Small intestine (tissue), 16 donors: ENCODE measurements at places on chromosomes 16 and 17. TPM values are rescaled to one million over a fixed set of nuclear protein-coding genes. Genes with fewer than 3 reads are reported as not detected.

DNA sequence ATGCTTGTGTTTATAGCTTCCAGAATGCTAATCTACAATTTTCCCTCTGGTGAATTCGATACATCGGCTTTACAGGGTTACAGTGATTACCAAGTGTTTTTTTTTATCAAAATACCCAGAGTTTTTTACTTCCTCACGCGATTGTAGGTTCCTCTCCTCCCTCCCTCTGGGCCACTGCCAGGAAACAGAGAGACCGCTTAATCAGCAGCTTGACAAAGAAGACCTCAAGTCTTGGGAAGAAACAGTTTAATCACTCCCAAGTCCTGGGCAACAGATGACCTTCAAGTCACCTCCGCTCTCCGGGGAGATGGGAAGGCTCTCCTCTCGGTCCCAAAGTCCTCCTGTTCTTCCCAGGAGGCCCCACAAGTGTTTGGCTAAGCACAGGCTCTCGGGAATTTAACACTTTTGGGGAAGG lies 23.5 kb downstream of the SMTNL2 start:
- no peak overlapping the region for H3K4me3 ChIP-seq
- H3K36me3 ChIP-seq, result no peaks in the 10 kb centered on the region
- H3K27me3 ChIP-seq, result no peaks in the 10 kb centered on the region

- DNase-seq, result no peak
- H3K27me3 ChIP-seq, result peaks cover 3% of the 10 kb centered on the region
- no peaks in the 10 kb centered on the region for H3K36me3 ChIP-seq
- H3K4me3 ChIP-seq, result no peak overlapping the region
- H3K4me1 ChIP-seq, result no peaks in the 10 kb centered on the region
Observed at GRCh38 chr16:77794586-77794985, 6.2 kb downstream of the VAT1L start.

ACSM5 gene
- polyA plus RNA-seq, result 0.97 TPM

DNA sequence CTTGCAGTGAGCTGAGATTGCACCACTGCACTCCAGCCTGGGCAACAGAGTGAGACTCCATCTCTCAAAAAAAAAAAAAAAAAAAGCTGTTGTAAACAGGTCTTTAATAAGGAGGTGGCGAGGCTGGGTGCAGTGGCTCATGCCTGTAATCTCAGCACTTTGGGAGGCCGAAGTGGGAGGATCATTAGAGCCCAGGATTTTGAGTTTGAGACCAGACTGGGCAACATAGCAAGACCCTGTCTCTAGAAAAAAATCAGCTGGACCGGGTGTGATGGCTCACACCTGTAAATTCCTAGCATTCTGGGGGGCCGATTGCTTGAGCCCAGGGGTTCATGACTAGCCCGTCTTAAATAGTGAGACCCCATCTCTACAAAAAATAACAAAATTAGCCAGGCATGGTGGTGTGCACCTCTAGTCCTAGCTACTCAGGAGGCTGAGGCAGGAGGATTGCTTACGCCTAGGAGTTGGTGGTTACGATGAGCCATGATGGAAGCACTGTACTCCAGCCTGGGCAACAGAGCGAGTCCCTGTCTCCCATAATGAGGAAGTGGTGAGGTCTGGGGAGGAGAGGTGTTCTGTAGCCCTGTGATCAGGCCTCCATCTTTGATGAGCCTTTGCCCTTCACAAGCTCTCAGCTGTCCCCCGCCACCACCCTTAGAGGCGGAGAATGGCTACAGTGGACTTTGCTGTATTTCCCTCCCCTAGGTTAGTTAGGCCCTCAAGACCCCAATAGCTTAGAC lies 36.2 kb downstream of the ZNF778 start:
- H3K4me1 ChIP-seq, result peaks cover 11% of the 10 kb centered on the region
- no peak overlapping the region for H3K4me3 ChIP-seq
- no peak for DNase-seq
- no peaks in the 10 kb centered on the region for H3K36me3 ChIP-seq

CDH13 gene
- 0.27 TPM for polyA plus RNA-seq

GRCh38 chr16:23836404-23837311 lies 875 bp downstream of the PRKCB start:
- peak; percentile 30 for DNase-seq
- H3K4me1 ChIP-seq, result no peaks in the 10 kb centered on the region
- no peaks in the 10 kb centered on the region for H3K27me3 ChIP-seq
- peak overlapping the region; percentile 46 for H3K4me3 ChIP-seq
- no peaks in the 10 kb centered on the region for H3K36me3 ChIP-seq

- no peaks in the 10 kb centered on the region for H3K4me1 ChIP-seq
- no peak overlapping the region for H3K27ac ChIP-seq
- H3K4me3 ChIP-seq, result no peak overlapping the region
- no peak for DNase-seq
- H3K36me3 ChIP-seq, result no peaks in the 10 kb centered on the region
- H3K27me3 ChIP-seq, result no peaks in the 10 kb centered on the region
Observed at GRCh38 chr16:86403541-86404163, 106.7 kb upstream of the FOXF1 start.

DNA sequence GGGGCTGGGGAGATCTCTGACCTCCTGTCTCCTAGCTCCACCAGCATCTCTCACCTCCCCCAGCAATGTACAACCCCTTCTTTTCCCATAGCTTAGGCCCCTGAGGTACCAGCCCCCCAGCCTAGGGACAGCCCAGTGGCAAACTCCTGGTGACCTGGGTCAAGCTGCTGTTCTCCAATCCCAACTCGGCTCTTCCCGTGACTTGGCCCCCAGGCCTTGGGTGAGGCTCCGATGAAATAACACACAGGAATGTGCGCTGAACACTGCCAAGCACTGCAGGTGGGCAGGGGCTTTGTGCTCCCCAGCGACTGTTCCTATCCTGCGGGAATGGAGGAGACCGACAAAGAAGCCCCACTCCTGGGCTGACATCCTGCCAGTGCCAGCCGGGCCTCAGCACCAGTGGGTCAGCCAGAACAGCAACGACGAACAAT lies 63.7 kb upstream of the AMZ2 start:
- DNase-seq, result no peak
- no peaks in the 10 kb centered on the region for H3K27me3 ChIP-seq
- no peaks in the 10 kb centered on the region for H3K4me1 ChIP-seq

- peaks cover 6% of the 10 kb centered on the region for H3K36me3 ChIP-seq
- no peak overlapping the region for H3K4me3 ChIP-seq
- no peak overlapping the region for H3K27ac ChIP-seq
Observed at GRCh38 chr17:48125829-48126531, 18.4 kb downstream of the SNX11 start.

- peaks cover 14% of the 10 kb centered on the region for H3K4me1 ChIP-seq
- no peak overlapping the region for H3K4me3 ChIP-seq
- H3K27me3 ChIP-seq, result no peaks in the 10 kb centered on the region
- H3K27ac ChIP-seq, result no peak overlapping the region
- peak; percentile 52 for DNase-seq
Observed at GRCh38 chr16:2492292-2492691, 17.4 kb downstream of the TBC1D24 start.

- peaks cover 2% of the 10 kb centered on the region for H3K36me3 ChIP-seq
- H3K27me3 ChIP-seq, result no peaks in the 10 kb centered on the region
- H3K4me1 ChIP-seq, result peaks cover 18% of the 10 kb centered on the region
- DNase-seq, result no peak
- peak overlapping the region; percentile 20 for H3K27ac ChIP-seq
Observed at GRCh38 chr16:70740914-70741782, 55.3 kb upstream of the MTSS2 start.

DNA sequence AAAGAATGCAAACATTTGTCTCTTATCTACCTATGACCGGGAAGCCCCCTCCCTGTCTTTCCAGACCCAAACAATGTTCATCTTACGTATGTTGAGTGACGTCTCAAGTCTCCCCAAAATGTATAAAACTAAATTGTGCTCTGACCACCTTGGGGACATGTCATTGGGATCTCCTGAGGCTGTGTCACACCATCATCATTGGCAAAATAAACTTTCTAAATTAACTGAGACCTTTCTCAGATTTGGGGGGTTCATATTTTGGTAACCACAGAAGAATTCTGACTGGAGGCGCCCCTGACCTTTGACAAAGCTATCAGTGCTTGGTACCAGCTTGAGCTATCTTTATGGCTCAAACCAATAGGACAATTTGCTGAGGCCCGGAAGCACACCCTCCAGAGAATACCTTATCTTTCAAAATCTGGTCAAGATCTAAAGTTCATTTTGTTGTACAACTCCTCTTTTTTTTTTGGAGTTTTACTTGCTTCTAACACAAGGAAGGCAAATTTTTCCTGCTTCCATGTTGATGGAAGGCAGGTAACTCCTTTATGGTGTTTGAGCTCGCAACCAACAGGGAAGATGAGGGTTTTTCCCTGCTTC lies 2.5 kb upstream of the LDHD start:
- H3K4me1 ChIP-seq, result no peaks in the 10 kb centered on the region
- H3K27ac ChIP-seq, result no peak overlapping the region
- no peaks in the 10 kb centered on the region for H3K36me3 ChIP-seq
- H3K4me3 ChIP-seq, result no peak overlapping the region
- no peaks in the 10 kb centered on the region for H3K27me3 ChIP-seq
- no peak for DNase-seq

PLD2 gene
- polyA plus RNA-seq, result 18.8 TPM

DNA sequence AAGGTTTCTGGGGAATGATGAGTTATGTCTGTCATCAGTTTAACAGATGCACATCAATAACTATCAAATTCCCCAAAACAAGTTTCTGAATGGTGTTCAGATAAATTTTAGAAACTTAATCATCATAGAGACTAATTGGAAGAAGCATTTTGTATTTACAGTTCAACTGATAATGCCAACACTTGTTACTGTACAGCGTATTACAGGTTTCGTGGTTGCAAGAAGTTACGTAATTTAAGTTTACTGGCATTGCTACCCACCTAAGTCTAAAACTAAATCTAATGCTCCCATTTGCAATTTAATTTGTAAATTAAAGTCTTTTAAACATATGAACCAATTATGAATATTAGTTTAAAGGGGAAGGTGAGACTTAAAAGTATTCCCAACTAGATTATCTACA lies 3.0 kb downstream of the SRSF1 start:
- H3K36me3 ChIP-seq, result peaks cover 8% of the 10 kb centered on the region
- no peak overlapping the region for H3K4me3 ChIP-seq
- no peak overlapping the region for H3K27ac ChIP-seq
- H3K27me3 ChIP-seq, result no peaks in the 10 kb centered on the region

GGT6 gene
- 25.3 TPM for polyA plus RNA-seq

DNA sequence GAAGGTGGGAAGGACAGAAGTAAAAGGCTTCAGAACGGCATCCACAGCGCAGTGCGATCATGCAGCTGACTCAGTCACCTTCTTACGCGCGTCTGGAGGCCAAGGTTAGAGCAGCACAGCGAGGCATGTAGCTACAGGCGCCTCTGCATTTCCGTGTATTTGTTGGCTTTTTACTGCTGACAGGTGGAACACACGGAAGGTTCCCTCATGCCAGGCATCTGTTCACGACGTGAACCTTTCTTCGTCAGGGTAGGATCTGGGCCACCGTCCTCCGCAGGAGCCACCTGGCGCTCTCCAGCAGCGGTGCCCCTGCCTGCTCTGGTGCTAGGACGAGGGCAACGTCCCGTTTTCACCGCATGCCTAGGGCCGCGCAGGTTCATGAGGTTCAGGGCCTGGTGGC lies 15.3 kb downstream of the TMEM204 start:
- H3K4me3 ChIP-seq, result no peak overlapping the region
- no peaks in the 10 kb centered on the region for H3K27me3 ChIP-seq
- H3K4me1 ChIP-seq, result no peaks in the 10 kb centered on the region
- DNase-seq, result no peak
- peaks cover 76% of the 10 kb centered on the region for H3K36me3 ChIP-seq
- H3K27ac ChIP-seq, result no peak overlapping the region

GNAO1 gene
- 5.4 TPM for polyA plus RNA-seq

DNA sequence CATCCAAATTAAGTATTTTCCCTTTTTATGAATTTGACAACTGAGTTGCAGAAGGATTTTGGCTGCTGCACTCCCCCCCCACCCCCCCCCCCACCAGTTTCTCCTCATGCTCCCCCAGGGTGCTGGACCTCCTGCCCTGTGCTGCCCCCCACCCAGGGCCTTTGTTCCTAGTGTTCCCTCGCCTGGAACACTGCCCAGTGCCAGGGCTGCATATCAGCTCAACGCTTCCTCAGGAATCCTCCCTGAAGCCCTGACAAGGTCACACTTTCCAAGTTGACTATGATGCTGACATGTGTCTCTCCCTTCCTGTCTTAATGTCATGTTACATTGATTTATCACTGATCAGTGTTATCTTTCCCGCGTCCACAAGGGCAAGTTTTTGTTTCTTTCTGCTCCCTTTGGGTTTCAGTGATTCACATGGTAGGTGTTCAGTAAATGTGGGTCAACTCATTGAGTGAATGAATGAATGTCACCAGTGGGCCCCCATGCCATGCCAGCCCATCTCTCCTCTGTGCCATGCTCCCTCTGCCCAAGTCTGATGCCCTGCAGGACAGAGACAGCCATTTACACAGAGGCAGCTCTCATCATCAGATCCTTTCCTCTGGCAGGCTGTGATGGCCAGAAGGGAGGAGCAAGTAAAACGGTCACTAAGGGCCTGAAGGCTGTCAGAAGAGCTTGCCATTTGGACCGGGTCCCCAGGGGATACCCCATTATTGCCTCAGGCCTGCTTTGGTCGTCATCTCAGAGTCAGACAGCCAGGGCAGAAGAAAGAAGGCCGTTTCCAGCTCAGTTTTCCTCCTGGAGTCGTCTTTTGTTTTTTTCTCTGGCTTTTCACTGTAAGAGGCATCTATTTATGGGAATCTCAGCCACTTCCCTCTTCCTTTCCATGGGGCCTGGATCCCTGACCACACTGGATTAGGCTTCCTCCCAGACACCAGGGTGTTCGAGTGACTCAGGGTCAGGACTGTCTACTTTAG lies 386.2 kb downstream of the SNX29 start:
- no peaks in the 10 kb centered on the region for H3K36me3 ChIP-seq
- no peaks in the 10 kb centered on the region for H3K4me1 ChIP-seq
- no peaks in the 10 kb centered on the region for H3K27me3 ChIP-seq

GRCh38 chr17:4782652-4783051 lies 3.5 kb downstream of the VMO1 start:
- no peaks in the 10 kb centered on the region for H3K4me1 ChIP-seq
- H3K27ac ChIP-seq, result no peak overlapping the region
- H3K36me3 ChIP-seq, result no peaks in the 10 kb centered on the region
- H3K27me3 ChIP-seq, result no peaks in the 10 kb centered on the region
- no peak overlapping the region for H3K4me3 ChIP-seq
- DNase-seq, result no peak

MEIOC gene
- polyA plus RNA-seq, result 0.59 TPM

GRCh38 chr17:43914451-43914850 lies 7.1 kb upstream of the MPP2 start:
- peaks cover 11% of the 10 kb centered on the region for H3K4me1 ChIP-seq
- peaks cover 17% of the 10 kb centered on the region for H3K27me3 ChIP-seq
- H3K27ac ChIP-seq, result no peak overlapping the region
- DNase-seq, result no peak

DNA sequence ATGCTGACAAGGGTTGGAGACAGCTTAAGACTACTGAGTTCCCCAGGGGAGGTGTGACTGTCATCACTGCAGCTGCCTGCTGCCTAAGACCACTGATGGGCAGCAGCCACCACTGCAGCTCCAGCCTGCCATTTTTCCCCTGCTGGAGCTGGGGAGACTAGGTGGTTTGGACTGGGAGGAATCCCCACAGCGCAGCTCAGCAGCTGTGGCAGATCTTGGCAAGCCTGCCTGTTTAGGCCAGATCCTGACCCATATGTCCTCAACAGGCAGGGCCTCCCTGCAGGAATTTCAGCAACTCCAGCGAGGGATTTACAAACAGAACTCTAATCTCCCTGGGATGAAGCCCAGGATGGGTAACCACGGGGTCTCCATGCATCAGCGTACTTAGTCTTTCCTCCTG lies 356.4 kb upstream of the TOM1L1 start:
- H3K4me3 ChIP-seq, result no peak overlapping the region
- no peaks in the 10 kb centered on the region for H3K27me3 ChIP-seq
- H3K27ac ChIP-seq, result no peak overlapping the region
- no peaks in the 10 kb centered on the region for H3K4me1 ChIP-seq

GRCh38 chr16:35795361-35796029 lies 2336.1 kb downstream of the TP53TG3F start:
- no peaks in the 10 kb centered on the region for H3K27me3 ChIP-seq
- H3K27ac ChIP-seq, result no peak overlapping the region
- no peaks in the 10 kb centered on the region for H3K36me3 ChIP-seq
- H3K4me1 ChIP-seq, result no peaks in the 10 kb centered on the region

XAF1 gene
- 7.6 TPM for polyA plus RNA-seq
